ENCODE measurements at places on chromosomes 16 and 17.

DNA sequence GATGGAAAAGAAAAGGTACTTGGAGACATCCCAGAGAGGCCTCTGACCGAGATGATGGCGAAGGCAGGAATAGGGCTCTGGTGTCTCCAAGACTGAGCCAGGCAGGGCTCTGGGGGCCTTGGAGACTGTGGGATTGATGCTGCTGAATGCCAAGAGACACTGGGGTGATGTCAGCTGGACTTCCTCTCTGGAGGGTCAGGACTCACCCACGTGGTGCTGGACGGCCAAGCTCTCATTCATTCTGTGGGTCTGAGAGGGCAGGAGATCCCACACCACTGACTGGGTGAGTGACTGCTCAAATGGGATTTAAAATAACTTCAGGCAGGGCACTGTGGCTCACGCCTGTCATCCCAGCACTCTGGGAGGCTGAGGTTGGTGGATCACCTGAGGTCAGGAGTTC lies 64.8 kb downstream of the NT5M start:
- no peak for ATAC-seq

- ATAC-seq, result no peak
These were observed 20.0 kb upstream of the LASP1NB start for GRCh38 chr17:38905375-38905774.

DNA sequence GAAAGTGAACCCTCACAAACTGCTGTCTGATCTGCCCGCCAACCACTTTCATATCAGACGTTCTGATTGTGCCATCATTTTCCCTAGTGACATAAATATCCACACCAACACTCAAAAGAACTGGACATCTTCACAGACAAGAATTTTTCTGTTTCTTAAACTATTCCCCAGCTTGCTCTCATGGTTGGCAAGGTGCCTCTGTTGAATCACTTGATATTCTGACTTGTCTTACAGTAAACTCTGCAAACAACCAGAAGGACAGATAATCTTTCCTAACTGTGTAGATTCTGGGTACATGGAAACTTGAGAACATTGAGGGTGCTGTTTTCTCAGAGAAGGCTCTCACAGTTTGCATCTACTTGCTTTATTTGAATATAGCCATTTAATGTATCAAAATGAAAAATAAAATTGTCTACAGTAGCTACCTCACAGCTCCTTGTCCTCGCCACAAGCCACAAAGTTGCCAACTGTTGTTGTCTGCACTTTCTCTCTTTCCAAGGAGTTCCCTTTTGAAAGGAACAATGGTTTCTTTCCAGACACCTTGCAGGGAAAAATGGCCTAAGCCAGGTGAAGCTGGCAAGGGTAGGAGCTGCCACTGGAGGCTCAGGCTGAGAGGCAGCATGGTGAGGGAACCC lies 46.0 kb upstream of the ADAMTS18 start:
- no peak for ATAC-seq

DNA sequence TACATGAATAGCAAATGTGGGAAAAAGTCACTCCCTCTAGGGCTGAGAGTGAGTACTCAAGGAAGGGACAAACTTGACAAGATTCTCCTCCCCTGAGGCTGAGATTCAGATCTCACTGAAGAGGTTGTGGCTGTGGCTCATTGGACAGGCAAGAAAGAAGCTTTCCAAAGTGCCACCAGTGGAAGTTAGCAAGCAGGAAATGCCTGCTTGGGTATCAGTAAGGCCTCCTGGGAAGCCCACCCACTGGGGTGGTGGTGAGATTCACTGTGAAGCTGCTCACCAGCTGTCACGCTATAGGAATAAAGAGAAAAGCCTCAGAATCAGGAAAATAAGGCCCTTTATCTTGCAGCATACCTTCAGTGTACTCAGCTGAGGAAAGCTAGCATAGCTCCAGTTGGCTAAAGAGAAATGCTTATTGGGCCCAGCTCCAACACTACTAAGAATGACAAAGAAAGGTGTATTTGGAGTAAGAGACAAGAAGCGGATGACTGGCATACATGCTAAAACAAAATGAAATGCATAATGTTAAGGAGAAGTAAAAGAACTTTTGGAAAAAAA lies 274.4 kb upstream of the TOM1L1 start:
- no peak for ATAC-seq

DNA sequence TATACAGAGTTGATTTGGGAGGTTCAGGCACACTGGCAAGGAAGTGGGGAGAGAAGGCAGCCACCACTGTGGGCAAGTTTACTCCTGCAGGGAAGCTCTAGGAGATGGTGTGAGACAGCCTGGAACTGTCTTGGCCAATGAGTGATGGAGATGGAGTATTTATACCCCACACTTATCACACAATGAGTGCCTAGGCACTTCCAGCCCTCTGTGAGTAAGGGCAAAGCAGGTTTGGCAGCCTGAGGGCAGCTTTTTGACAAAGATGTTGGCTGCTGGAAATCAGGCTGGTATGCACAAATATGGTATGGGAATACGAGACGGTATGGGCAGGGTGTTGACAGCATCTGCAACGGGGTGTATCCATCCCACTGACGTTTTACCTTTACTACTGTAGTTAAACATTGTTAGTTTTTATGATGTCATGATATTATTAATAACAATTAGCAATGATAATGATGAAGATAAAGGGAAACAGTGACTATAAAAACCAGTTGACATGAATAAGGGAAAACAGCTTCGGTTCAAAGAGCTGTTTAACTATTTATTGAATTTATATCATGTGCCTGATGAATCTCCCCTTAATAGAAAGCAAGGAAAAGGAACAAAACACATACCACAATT lies 149.9 kb downstream of the CDK5R1 start:
- ATAC-seq, result no peak

DNA sequence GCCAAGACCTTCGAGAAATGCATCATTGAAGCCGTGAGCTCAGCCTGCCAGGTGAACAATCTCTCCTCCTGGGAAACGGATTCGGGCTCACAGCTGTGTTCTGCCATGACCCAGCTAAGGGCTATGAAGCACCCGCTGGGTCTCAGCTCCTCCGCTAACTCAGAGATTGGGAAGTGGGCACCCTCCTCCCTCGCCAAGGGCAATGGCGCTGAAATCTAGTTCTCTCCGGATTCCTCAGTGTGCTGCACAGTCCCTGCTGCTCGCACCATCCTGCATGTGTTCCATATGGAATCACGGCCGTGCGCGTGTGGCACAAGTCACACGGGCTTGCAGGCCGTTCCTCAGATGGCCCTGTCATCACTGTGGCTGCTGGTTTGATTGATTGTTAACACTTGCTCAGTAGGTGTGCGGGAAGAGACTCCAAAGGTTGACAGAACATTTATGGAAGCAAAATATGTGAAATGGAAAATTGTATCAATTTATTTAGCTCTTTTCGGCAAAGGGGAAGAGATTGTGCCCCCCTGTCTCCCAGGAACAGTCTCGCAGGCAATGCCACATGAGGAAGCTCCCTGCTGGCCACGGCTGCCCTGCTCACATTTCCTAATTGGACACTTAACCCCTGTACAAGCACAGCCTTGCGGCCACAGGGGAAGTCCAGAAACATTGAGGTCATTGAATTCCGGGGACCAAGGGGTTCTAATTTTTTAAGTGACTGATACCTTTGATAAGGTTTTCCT lies 58.8 kb downstream of the RNF213 start:
- no peak for ATAC-seq

- peak; percentile 7 for ATAC-seq
These were observed 15.8 kb downstream of the MEOX1 start for GRCh38 chr17:43645765-43646481.

- no peak for ATAC-seq
These were observed 1336.0 kb upstream of the CDH8 start for GRCh38 chr16:63372283-63372682.

DNA sequence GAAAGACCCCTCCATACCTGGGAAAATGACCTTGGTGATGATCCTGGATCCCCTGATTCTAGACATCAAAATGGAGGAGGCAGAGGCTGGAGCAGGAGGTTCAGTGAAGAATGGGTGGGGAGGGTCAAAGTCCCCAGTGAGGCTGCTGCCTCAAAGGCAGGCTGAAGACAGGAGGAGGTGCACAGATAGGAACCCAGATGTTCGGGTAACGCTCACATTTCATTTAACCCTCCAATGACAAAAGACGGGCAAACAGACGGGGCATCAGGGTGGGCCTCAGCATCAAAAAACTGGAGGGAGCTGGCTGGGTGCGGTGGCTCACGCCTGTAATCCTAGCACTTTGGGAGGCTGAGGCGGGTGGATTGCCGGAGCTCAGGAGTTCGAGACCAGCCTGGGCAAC lies at the start of gene ANKRD40CL:
Gene ANKRD40CL (minus strand): TSS at position 73 of the 400 bp plus-strand sequence. CDS start 605 bp downstream, outside the sequence.
- ATAC-seq, result no peak

DNA sequence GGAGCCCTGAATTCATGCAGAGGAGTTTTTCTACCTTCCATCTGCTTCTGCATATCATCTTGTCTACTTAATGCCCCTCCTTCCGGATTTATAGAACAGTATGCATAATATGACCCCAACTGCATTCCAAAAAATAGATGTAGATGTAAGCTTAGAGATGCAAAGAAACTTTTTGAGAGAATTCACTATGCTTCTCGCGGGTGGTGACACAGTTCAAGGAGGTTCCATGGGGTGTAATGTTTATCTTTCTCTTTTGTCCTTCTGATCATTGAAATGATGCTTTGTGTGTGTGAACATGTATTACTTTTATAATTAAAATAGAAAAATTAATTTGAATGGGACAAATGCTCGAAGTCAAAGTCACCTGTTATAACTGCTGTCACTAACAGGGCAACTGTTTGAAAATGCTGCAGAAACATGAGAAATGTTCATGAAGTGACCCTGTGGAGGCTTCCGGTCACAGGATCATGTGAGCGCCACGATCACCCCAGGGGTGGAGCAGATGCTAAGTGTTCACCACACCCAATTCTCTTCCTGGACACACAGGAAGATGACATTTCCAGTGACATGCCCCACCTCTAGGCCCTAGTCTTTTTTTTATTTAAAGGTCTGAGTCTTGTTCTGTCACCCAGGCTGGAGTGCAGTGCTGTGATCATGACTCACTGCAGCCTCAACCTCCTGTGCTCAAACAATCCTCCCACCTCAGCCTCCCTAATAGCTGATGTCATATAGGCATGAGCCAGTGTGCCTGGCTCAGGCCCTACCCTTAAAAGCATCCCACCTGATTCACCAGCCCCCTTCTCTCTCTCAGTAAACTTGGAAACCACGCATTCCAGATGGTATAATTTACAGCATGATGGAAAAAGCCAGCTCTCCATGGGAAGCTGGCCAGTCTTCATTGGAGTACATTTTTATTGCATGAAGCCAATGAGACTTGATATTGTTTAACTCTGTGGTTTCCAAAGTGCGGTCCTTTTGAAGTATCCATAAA lies 21.0 kb upstream of the AGRP start:
- ATAC-seq, result peak; percentile 89

DNA sequence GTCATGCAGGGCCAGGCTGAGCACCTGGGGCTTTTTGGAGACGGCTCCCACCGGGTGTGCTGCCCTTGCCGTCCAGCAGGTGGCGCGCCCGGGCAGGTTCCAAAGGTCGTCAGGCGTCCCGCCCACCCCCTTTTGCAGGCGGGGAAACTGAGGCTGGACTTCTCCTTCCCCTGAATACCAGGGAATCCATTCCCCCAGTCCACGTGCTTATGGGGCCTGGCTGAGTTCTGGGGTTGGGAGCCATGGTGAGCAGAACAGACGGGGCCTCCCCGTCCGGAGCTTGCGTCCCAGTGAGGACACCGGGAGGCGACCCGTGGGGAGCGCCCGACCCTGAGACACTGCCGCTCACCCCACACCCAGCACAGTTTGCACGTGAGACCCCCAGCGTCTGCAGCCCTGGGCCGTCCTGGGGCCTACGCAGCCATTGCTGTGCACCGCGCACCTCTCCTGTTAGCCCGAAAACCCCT lies 51.8 kb upstream of the JPH3 start:
- ATAC-seq, result no peak

DNA sequence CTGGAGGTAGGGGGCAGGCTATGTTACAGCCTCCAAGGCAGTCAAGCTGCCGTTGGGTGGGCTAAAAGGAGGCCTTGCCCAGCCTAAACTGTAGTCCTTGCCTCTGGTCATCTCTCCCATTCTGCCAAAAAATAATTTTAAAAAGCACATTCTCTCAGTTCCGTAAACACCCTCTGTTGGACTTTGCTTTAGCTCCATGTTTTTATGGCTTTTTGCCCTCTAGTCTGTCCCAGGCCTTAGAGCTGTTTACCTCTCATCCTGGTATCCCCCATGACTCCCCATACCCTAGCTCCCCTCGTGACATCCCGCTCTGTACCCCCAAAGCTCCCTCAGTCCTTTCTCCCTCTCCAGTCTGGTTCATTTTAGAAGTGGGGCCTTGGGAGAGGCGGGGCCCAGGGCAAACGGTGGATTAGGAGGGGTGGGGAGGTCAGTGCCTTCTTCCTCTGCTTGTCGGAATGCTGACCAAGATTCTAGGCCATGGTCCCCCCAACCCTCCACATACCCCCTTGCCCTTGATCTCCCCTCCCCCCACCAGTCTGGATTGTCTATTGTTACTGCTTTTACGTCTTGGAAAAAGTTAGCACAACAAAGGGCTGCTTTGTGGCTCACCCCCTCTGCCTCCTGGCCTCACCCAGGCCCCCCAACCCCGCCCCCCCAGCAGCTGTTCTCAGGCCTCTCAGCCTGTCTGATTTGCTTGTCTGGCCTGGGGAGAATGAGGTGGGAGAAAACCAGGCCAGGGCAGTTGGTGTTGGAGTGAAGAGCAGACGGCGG lies 18.4 kb downstream of the GJD3 start:
- ATAC-seq, result no peak

GRCh38 chr16:11676799-11677198 lies 8.5 kb downstream of the SNN start:
- ATAC-seq, result no peak

DNA sequence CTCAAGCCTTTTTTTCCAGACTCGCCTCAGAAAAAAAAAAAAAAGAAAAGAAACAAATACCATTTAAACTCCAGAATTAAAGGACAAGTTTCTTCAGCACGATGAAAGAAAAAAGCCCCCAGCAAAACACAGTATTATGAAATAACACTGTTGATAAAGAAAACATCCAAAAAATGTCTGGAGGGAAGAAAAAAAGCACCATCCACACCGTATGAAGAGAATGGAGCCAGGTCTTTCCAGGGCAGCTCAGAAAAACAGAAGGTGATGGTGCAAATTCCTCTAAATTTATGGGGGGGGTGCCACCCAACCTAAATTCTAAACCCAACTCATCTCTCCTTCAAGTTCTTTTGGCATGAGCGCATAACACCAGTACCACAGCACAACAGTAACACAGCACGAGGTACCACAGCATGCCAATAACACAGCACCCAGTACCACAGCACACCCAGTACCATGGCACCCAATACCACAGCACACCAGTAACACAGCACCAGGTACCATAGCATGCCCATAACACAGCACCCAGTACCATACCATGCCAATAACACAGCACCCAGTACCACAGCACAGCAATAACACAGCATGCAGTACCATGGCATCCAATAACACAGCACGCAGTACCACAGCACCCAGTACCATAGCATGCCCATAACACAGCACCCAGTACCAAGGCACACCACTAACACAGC lies 19.0 kb downstream of the AXIN1 start:
- no peak for ATAC-seq

GRCh38 chr17:48908853-48909394 lies 717 bp downstream of the UBE2Z start:
- peak; percentile 80 for ATAC-seq

DNA sequence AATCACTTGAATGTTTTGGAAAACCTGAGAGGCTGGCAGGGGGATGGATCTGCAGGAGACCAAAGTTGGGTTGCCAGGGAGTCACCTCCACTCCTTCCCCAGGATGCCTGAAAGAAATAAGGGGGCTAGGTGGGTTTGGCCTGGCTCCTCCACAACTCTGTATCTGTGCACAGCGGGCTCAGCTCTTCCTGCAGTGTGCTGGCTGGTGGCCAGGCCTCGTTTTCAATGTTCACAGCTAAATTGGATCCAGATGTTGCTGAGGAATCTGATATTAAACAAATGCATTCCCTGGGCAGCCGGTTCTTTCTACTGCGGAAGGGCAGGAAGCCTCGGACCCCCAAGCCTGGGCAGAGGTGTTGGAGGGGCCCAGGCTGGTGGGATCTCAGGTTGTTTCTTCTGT lies 106.2 kb downstream of the N4BP1 start:
- ATAC-seq, result no peak

All from stimulated activated memory B cell treated with anti-CD40 and anti-IgM and Interleukin-4, amounts not matched to agents 10 μg/mL and 1 μg/mL and 100 μg/mL, for 72 hours (primary cell).